ENCODE measurements at places on chromosomes 11 and 22.

- DNase-seq = no peak
These were observed 13.0 kb downstream of the MYO7A start for GRCh38 chr11:77141034-77141433.

GRCh38 chr11:73412308-73412707, 36.1 kb downstream of the RELT start:
- no peak for DNase-seq

- no peak for DNase-seq
These were observed 21.4 kb downstream of the CHID1 start for GRCh38 chr11:889257-889656.

DNA sequence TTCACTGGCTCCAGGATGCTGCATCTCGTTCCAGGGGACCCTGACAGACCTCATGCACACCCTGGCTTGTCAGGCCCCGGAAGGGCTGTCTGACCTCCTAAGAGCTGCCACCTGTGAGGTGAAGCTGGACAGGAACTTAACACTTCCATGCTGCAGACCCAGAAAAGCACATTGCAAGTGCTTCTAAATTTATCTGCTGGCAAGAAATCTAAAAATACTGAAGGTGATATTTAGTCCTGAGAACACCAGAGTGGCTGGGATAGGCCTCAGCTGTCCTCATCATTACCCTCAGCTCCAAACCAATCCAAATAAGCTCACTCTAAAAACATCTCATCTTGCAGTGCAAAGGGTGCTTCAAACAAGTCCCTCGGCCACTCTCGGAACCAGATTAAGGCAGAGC, 46.7 kb downstream of the ABTB2 start:
- DNase-seq = no peak

DNA sequence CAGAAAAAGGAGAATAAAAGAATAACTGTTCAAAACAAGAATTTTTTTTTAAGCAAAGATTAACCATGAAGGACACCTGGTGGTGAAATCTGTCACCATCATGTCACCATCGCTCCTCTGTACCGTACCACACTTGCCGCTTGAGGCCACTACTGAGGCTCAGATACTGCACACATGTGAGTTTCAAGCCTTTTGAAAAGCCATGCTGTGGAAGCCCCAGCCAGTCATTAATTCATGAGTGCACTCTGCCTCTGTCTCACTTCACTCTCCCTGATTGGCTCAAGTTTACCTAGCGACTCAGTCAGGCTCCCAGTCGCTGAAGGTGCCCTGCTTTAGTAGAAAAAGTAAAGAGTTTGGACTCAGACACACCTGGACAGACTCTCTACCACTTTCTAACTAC, 6.6 kb upstream of the MS4A12 start:
- no peak for DNase-seq

DNA sequence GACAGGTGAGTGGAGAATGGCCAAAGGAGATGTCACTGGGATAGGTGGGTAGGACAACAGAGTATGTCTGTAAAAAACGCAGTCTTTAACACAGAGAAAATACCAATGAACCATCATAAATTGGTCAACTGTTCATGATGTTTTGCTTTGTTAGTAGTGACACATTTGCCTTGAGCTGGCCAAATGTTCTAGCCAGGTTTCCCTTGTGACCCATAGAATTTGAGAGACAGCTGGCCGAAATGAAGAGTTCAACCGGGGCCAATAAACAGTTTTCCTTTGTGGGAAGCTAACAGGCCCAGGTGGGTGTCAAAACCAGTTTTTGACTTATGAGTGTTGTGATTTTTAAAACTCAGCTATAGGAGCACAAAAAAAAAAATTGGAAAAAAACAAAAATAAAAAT, 116.6 kb upstream of the BID start:
- DNase-seq = no peak

DNA sequence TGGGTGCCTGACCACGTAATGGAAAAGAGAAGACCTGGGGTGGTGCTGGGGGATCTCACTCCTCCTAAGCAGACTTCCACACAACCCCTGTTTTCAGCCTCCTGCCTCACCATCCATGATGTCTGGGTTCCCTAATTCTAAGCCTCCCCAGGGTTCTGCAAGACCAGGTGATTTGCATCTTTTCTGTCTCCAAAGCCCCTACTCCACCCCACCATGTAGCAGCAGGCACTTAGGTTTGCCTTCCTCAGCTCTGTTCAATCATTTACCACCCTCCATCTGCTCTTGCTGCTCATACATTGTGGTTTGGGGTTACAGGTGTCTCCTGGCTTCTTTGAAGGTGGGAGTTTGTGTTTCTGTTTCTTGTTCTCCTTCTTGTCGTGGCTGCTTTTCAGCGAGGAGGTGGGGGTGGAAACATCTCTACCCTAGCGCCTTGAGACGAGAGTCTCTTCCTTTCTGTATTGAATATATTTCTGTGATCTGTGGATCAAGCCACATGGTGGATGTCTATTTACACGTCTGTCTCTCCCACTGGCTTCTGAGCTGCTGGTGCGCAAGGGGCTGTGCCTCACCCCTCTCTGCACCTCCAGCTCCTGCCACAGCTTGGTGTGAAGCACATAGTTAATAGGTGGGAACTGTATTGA, 6.6 kb upstream of the SSTR3 start:
- DNase-seq = no peak

GRCh38 chr11:10909141-10909883, 51.5 kb upstream of the ZBED5 start:
- no peak for DNase-seq

DNA sequence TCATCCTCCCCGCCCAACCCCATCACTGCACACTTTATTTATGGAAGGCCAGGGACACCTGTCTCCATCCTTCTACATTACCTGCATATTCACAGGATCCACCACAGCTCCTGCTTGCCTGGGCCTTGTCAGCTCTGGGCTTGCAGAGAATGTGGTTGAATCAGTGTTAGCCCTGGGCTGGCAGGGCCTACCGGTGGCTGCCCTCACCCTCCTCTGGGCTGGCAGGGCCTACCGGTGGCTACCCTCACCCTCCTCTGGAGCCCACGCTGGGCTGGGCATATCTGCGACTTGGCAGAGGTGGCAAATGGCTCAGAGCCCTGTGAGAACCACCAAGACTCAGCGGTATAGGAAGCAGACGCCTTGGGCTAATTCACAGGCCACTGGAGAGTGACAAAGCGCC, 300.9 kb downstream of the NTM start:
- no peak for DNase-seq

DNA sequence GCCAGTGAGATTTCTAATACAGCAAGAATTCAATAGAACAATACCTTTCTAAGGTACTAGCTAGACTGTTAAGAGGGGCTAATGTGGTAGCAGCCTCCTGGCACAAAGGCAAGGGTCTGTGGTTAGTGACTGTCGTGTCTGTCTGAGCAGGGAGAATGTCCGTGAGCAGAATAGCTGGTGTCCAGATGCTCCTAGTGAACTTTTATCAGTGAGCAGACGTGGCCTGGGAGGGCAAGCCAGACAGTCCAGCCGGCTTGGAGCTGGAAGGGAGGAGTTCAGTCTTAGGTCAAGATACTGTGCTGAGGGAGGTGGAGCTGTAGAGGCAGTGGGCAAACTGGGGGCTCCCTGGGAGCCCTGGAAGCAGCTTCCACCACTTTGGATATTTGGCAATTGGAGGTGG, 138.6 kb downstream of the TEAD1 start:
- no peak for DNase-seq

Measured in stimulated activated CD8-positive, alpha-beta memory T cell treated with anti-CD3 and anti-CD28 coated beads, Interleukin-4, amount 100 ng/mL, for 1 hour (primary cell).